Neural progenitor cell (in vitro differentiated cells): ENCODE measurements at places on chromosomes 6 and 20. TPM values are rescaled to one million over a fixed set of nuclear protein-coding genes. Genes with fewer than 3 reads are reported as not detected.

The GGTLC1 gene
- not detected in 2 replicates for total RNA-seq

The AIF1 gene
- total RNA-seq = not detected in 2 replicates

The PPP1R14C gene
- 0.06 and 0.26 TPM in 2 replicates for total RNA-seq

The HCRTR2 gene
- total RNA-seq = 0.06 TPM in 1 of 2 replicates, not detected in the other

The HLA-DQB1 gene
- total RNA-seq = 4.7 and 6.6 TPM in 2 replicates

The KHDC1 gene
- 7.0 and 13.2 TPM in 2 replicates for total RNA-seq

The OR2B6 gene
- total RNA-seq = 0.22 TPM in 1 of 2 replicates, not detected in the other

The ZBTB12 gene
- total RNA-seq = 8.4 and 25.6 TPM in 2 replicates

The IL20RA gene
- not detected in 2 replicates for total RNA-seq
